A172 (cell line): ENCODE measurements at places on chromosomes 6 and 20. TPM values are rescaled to one million over a fixed set of nuclear protein-coding genes. Genes with fewer than 3 reads are reported as not detected.

CNPY3 gene
- 33.8 and 36.3 TPM in 2 replicates for total RNA-seq

DNA sequence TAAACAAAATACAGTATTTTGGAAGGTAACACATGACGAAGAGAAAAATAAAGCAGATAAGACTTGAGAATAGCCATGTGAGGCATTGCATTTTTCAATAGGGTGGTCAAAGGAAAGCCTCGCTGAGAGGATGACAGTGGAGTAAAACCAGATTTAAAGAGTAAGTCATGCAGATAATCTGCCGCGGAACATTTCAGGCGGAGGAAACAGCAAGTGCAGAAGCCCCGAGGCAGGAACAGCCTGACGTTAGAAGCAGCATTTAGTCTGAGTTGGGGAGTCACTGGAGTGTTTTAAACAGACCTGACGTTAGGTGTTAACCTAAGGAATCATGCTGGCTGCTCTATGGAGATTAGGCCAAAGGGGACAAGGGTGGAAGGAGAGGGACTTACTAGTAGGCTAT is 65.0 kb upstream of the VSTM2L start:
- no peak for DNase-seq

DNA sequence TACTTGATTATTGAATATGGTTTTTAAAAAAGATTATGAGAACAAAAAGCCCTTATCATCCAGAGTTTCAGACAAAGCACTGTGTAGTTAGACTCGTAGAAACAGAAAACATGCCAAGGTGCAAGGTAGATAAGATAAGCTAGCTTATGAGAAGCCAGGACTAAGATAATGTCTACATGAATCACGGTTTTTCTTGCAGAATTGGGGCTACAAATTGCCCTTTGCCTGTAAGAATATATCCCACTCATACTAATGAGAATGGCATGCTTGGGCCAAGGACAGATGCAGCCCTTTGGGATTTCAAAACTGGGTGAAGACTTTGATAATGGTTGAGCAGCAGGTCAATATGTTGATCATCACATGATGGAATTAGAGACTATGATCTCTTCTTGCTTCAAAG is 165.3 kb upstream of the PREP start:
- no peak for DNase-seq

- DNase-seq: no peak
Observed at GRCh38 chr6:150756173-150756572, 109.3 kb upstream of the MTHFD1L start.

DNA sequence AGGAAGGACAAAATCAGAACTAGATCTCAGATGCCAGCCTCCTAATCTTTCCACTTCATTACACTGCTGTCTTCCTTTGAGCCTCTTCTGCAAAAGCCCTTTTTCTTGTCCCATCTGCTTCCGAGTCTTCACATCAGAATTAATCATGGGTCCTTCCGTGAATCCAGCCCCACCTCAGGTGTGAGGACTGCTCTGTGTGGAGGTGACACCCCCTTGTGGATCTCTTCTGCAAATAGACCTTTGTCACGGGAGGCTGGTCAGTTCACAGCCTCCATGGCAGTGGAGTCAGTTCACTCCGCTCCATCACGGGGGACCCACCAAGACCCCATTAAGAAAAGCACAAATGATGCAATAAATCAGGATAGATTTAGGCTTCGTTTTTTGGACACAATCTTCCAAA is 171.1 kb downstream of the ADAT2 start:
- peak; percentile 6 for DNase-seq

- no peak for DNase-seq
Observed at GRCh38 chr6:5869676-5870075, 137.0 kb downstream of the NRN1 start.
